Subcutaneous preadipocyte (primary cell): ENCODE measurements at places on chromosomes 13 and 19. TPM values are rescaled to one million over a fixed set of nuclear protein-coding genes. Genes with fewer than 3 reads are reported as not detected.

ARL11 gene
- total RNA-seq: not detected in 2 replicates

C5AR1 gene
- 0.37 TPM in 1 of 2 replicates, not detected in the other for total RNA-seq

ACP7 gene
- under 0.01 and 0.98 TPM in 2 replicates for total RNA-seq

ETHE1 gene
- total RNA-seq: 41.2 and 59.2 TPM in 2 replicates

SYNE4 gene
- total RNA-seq: under 0.01 TPM in 1 of 2 replicates, not detected in the other

SCEL gene
- total RNA-seq: not detected in 2 replicates

SPC24 gene
- 90.8 and 92.5 TPM in 2 replicates for total RNA-seq

CERS1 gene
- 1.5 and 1.6 TPM in 2 replicates for total RNA-seq

IGFL2 gene
- total RNA-seq: not detected in 2 replicates

TUBA3C gene
- not detected in 2 replicates for total RNA-seq

GNG7 gene
- under 0.01 TPM in 2 replicates for total RNA-seq

ERICH6B gene
- not detected in 2 replicates for total RNA-seq

CD33 gene
- not detected in 2 replicates for total RNA-seq

SSC5D gene
- 9.2 and 14.7 TPM in 2 replicates for total RNA-seq

NKPD1 gene
- 0.39 and 1.1 TPM in 2 replicates for total RNA-seq

ZNF345 gene
- 1.8 and 2.2 TPM in 2 replicates for total RNA-seq

NLRP12 gene
- total RNA-seq: not detected in 2 replicates

SPHK2 gene
- 9.2 and 11.5 TPM in 2 replicates for total RNA-seq
